ENCODE measurements at places on chromosomes 7 and 10.

- DNase-seq: no peak
Measured at GRCh38 chr7:155794196-155794595, 18.1 kb downstream of the SHH start.

- no peak for DNase-seq
Measured at GRCh38 chr7:45599851-45600706, 25.9 kb downstream of the ADCY1 start.

DNA sequence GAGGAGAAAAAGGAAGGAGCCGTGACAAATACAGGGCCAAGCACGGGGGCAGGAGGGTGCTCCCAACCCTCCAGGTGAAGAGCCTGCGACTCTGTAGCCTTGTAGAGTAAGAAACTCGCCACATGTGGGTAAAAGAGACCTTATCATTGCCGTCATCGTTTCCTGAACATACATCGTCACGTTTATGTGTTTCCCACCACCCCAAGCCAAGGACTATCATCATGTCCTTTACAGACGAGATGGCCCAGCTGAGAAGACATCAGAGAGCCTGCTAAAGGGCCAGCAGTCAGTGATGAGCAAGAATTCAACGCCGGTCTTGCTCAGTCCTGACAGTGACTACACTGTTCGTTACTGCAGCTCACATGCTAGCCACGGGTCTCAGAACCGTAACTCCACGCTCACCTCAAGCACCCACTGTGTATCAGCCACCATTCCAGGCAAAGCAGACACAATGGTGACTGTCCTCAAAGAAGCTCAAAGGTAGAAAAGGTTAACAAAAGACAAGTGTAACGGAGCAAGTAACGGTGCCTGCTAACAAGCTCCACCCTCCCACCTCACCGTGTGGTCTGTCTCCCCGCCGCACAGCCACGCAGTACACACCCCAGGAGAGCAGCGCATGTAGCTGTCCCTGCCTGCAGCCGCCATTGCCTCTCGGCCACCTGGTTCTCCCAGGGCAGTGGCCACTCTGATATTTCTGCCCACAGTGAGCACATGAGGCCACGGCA lies 147.8 kb downstream of the MAD1L1 start:
- DNase-seq: no peak

- DNase-seq: no peak
Measured at GRCh38 chr7:121595758-121596696, 199.9 kb upstream of the FAM3C start.

DNA sequence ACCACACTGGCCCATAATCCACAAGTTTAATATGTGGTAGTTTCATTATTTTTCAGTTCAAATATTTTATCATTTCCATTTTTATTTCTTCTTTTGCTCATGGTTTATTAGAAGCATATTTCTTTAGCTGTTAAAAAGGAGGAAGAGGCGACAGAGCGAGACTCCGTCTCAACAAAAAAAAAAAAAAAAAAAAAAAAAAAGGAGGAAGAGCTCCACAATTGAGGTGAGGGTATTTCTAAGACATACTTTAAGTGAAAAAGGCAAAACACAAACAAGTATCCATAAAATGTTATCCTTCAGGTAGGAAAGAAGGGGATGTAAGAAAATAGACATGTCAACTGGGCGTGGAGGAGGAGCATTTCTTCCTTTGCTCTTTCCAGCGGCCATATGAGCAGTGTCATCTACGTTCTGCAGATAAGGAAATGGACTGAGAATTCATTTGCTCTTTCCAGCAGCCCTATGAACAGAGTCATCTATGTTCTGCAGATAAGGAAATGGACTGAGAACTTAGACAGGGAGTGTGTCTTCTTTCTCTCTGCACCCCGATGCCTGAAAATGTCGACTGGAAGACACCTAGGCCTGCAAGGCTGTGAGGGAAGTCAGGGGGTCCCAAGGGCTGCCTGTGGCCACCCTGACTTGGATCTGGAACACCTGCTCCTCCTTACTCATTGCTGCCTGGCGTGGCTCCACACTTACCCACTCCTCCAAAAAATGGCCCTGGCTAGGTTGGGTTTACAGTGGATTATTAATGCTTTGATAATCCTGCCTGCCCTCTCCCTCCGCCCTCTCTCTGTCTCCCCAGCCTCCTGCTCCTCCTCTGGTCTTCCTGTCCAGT lies 18.9 kb upstream of the RAMP3 start:
- no peak for DNase-seq

DNA sequence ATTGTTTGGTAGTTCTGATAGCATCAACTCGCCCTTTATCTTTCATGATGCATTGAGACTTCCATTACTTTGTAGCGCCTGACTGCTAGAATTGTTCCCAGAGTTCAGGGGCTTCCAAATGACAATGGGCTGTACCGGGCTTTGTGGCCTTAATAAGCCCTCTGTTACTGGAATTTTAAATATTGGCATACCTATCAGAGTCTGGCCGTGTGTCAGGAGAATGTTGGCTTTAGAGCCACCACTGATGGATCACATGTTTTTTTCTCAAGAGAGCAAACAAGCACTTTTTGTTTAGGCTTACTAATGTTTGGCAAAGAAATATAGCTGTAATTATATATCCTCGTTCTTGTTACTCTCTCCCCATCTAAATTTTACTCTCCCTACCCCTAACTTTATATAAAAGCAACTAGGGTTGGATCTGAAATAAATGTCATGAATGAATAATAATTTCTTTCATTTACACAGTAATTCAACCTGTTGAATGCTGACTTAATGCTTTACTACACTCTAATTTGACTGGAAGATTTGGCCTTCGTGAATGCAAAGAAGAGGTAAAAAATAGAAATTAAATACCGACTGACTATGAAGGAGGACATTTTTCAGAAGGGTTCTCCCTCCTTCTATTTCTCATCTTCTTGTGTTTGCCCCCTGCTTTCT lies 396.7 kb downstream of the AUTS2 start:
- DNase-seq: no peak

GRCh38 chr10:30459283-30459682 lies 25.3 kb downstream of the MAP3K8 start:
- DNase-seq: no peak

DNA sequence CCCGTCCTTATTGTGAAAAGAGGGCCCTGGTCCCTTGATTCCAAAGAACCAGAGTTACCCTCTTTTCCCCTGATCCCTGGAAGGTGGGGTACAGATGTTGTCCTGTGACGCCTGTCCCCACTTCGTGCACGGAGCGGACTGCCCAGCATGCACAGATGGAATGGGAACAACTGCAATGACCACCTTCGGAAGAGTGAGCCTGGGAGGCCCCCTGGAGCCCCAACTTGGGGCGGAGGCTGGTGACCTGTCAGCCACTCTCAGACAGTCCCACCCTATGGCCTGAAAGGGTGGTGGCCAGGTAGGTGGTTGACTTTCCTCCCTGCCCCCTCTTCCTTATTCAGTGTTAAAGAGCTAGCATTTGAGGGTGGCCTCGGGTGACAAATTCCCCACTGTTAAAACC lies 196.6 kb upstream of the GALNT17 start:
- DNase-seq: no peak

DNA sequence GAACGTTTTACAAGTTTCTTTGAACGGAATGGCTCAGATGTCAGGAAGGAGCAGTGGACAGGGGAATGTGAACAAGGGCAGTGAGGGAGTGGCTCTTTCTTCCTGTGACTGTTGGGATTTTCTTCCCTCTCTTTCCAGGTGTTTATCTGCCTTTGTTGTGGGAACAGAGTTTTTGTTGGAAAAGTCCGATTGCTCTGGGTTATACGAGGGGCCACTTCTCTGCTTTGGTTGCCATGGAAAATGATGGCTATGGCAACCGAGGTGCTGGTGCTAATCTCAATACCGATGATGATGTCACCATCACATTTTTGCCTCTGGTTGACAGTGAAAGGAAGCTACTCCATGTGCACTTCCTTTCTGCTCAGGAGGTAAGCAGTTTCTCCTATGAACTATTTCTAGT lies 41.4 kb downstream of the ZRANB1 start:
- DNase-seq: no peak

DNA sequence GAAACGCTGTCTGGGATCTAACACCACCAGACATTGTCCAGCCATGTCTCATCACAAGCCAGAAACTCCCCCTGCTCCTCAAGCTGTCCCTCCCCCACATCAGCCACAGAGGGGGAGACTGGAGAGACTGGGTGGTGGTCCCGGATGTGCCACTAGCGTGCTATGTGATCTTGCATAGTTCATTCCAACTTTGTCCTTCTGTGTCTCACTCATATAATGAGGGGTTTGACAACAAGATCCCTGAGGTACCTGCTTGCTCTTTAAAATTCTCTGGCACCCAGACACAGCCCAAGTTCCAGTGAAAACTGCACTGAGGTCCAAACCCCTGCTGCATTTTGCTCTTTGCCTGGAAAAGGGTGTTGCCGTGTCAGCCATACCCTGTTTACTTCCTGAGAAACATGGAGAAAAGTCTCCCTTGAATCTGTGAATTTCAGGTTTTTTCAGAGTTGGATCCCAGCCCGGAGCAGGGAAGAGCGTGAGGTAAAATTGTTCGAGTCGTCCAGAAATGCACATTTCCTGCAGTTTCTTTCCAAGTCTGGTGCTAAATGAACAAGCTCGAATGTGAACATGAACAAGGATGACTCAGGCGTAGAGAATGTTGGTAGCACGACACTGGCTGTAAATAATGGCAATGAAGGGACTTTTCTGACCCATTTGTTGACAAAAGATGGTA lies 156.6 kb downstream of the CCDC3 start:
- DNase-seq: no peak

DNA sequence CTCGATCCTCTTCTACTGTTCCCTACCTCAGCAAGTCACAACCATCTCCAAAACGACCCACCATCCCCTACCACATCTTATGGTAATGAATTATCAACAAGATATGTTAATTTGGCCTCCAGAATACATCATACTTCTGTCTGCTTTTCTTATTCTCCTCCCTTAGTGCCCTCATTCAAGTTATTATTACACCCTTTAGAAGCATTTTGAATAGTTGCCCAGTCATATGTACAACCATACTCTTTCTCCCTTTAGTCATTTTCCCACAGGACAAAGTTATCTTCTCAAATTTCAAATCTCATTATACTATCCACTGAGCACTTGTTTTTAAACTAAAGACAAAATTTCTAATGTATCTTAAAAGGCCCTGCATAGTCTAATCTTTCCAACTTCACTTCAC lies 71.0 kb downstream of the GNAT3 start:
- no peak for DNase-seq

DNA sequence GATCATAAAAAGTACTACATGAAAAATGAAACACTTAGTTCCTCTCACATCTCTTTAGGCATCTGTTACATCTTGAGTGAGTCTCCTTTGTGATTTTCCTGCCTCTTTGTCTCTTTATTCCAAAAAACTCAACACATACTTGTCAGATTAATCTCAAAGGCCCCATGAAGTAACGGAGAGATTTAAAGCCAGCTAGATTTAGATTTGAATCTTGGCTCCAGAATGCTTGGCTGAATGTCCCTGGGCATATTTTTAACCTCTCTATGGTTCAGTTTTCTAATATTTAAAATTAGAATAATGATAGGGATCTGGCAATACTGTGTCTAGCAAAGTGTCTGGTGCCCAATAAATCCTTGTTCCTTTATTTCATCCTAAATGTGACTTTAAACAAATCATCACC lies 140.0 kb downstream of the DGKB start:
- DNase-seq: no peak

DNA sequence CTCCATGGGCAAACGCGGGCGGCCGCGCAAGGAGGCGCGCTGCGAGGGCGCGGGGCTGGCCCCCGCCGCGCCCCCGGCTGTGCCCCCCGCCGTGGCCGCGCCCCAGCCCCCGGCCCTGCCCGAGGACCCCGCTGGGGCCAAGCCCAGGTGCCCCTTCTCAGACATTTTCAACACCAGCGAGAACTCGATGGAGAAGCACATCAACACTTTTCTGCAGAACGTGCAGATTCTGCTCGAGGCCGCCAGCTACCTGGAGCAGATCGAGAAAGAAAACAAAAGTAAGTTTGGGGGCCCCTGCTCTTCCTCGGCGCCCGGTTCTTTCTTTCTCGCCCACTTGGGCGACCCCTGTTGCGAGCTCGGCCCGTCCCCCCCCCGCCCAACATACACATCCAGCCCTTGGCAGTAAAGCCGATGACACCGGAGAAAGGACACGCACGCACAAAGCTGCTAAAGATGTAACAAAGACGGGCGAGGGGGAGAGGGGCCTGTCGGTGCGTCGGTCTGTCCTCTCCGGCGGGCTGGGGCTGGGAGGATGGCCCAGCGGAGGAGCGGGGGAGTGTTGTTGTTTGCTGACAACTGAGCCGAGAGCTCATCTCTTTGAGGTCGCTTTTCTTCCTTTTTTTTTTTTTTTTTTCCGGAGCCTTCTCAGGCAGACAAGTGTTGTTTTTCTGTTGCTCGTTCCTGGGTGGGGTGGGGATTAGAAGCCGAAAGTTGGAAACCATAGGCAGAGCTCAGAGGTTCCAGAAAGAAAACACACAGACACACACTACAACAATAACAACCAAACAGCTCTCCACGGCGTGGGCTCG lies 604 bp downstream of the MXI1 start:
- DNase-seq: no peak

DNA sequence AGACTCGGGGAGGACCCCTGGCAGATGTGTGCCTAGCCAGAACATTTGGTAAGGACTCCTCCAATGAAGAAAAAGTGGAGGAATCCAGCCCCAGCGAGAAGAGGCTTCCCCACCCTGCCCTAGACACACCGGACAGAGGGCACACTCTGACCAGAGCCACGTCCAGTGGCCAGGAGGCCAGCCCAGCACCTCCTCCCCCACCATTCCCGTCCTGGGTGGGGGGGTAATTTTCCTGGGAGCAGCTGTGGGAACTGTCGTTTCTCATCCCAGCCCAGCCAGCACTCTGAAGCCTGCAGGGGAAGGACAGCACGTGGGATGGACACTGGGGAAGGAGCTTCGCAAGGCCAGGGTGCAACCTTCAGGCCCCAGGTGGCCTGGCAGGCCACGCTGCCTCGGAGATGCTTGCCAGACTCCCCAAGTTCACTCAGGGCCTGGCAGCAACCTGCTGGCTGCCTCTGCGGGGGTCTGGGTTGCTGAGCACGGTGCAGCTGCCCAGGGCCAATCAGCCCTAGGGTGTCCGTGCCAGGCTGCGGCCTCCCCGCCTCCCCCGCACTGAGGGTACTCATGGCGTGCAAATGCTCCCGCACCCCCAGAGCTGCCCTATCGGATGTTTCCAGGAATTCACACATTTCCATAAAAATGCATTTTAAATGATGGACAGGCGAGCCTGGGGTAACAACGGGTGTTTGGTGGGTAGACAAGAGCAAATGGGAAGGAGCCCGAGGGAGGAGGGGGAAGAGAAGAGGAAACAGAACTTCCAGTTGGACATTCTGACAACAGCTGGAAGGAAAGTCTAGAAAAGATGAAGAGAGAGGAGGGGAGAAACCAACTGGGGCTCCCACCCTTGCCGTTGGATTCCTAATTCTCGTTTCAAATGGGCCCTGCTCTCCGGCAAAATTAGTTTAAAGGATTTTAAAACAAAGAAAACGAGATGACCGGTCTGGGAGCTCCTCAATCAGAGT lies 1.9 kb upstream of the EN2 start:
- DNase-seq: no peak

- no peak for DNase-seq
Measured at GRCh38 chr7:73811760-73812168, 19.0 kb upstream of the CLDN4 start.

GRCh38 chr7:98434087-98434486 lies 33.2 kb upstream of the BAIAP2L1 start:
- DNase-seq: no peak
